Stimulated activated CD8-positive, alpha-beta memory T cell treated with anti-CD3 and anti-CD28 coated beads, Interleukin-2, amount 100 ng/mL, for 1 hour (primary cell): ENCODE measurements at places on chromosomes 13 and 19.

GRCh38 chr19:41883463-41883820 is 458 bp downstream of the ARHGEF1 start:
- DNase-seq = no peak

DNA sequence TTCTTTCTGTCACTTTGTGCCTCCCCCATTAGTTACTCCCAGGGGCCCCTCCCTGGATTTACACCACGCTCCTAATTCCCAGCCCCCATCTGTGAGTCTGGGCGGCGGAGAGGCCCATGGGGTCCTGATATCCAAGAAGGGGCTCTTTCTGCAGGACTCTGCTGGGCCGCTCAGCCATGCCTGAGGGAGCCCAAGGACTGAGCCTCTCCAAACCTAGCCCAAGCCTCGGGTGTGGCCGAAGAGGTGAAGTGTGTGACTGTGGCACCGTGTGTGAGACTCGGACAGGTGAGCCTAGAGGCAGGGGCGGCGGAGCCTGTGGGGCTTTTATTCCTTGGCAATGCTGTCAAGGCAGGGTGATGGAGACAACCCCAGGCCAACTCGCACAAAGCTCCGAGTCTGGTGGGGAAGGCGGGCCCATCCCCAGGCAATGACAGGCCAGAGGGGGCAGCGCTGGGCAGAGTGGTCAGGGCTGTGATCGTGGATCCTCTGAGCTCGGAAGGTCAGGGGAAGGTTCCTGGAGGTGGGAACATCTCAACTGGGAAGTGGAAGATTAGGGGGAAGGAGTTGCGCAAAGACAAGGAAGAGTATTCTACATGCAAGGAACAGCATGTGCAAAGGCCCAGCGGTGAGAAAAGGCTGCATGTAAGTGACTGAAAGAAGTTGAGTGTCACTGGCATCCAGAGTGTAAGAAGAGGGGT is 1.6 kb downstream of the PLEKHG2 start:
- DNase-seq = no peak

DNA sequence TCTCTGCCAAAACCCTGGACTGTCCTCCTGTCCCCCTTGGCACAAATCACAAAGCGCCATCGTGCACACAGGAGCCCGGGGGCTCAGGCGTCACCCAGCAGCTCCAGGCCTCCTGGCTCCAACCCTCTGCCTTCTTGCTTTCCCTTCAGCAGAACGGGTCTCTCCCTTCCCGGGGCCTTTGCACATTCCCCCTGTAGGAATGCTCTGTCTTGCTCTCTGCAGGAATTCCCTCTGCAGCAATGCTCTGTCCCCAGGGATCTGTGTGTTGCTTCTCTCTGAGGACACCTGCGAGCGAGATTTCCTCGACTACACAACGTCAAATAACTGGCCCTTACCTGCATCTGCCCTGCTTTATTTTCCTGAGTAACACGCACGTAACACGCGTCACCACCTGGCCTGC is 13.3 kb upstream of the RASA3 start:
- no peak for DNase-seq

DNA sequence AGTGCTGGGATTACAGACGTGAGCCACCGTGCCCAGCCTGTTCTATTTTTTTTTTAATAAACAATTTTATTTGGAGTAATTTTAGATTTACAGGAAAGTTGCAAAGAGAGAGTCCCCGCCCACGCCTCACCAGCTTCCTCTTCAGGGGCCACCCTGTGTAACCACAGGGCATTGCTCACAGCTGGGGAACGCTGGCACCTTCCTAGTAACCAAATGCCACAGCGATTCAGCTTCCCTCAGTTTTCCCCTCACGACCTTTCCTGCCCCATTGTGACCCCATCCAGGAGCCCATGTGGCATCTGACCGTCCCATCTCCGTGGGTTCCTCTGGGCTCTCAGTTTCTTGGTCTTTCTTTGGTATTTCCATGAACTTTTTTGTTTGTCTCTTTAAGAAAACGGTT is 83.9 kb downstream of the GNG7 start:
- peak; percentile 55 for DNase-seq

DNA sequence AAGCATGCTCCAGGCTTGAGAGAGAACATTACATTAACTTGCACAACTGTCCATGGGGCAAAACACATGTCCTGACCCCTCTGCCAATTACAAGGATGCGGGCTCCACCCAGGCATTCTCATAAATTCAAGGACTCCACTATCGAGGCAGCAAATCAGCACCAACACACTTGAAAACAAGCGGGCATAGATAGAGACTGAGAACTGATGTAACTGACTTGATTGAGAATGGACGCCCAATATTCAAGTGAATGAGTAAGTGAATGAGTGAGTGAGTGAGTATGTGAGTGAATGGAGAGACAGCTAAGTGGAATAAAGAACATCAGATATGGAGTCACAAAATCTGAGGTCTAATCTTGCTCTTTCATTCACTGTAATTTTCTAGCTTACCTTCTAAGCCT is 75.0 kb upstream of the VSTM2B start:
- DNase-seq = no peak

GRCh38 chr13:34383728-34384127 is 558.3 kb upstream of the NBEA start:
- no peak for DNase-seq

DNA sequence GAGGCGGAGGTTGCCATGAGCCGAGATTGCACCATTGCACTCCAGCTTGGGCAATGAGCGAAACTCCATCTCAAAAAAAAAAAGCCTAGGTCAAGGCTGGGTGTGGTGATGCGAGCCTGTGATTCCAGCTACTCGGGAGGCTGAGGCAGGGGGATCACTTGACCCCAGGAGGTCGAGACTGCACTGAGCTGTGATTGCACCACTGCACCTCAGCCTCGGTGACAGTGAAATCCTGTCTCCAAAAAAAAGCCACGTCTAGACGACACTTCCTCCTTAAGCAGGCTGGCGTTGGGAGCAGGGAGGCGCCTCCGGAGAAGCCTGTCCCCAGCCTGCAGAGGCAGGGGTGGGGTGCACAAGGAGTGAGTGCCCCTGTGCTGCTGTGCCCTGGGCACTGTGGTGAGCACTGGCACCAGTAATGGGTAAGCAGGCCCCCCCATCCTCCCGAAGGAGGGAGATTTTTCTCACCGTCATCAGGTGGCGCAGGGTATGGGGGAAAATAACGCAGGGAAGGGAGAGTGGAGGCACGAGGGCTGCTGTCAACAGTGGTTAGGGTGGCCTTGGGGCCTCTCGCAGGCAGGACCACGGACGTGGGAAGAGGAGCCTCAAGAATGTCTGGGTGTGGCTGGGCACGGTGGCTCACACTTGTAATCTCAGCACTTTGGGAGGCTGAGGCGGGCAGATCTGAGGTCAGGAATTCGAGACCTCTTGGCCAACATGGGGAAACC is 706 bp downstream of the P2RY11 start:
- DNase-seq = no peak

GRCh38 chr13:36910545-36910944 is 9.5 kb downstream of the SMAD9 start:
- no peak for DNase-seq

DNA sequence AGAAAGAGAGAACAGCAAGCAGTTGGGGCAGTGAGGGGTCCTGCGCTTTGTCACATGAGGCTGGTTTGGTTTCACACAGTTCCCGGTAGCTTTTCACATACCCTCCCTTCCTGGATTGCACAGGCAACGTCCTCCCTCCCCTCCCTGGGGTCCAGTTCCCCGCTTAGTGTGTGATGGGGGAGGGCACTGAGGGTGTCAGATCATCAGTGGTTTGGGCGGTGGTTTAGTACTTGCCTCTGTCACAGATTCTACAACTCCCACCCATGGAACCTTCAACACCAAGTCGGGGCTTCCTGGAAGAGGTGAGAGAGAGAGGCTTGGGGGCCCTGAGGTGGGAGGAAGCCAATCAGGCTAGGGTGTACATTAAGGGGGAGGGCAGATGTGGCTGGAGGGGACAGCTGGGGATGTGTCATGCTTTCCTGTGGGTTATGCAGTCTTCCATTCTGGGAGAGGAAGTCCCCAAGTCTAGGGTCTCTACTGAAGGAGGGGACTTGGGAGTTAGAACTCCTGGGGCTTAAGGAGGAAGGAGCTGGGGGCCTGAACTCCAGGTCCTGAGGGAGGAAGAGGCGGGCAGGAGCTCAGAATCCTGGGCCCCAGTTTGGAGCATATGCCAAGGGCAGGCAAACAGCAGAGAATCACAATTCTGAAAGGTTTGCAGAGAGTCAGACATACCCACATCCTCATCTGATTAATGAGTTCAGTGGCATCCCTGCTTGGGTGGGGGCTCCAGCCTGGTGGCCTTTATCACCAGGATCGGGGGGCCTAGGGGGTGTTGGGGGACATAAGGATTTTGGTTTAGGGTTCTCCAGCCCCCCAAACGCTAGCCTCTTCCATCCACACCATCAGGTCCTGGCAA is at the start of gene NKG7:
Gene NKG7 (minus strand): TSS at position 6 of the 856 bp plus-strand sequence. CDS start 119 bp downstream, outside the sequence.
- peak; percentile 66 for DNase-seq

GRCh38 chr19:32653599-32653915 is 21.4 kb downstream of the ANKRD27 start:
- DNase-seq = no peak

DNA sequence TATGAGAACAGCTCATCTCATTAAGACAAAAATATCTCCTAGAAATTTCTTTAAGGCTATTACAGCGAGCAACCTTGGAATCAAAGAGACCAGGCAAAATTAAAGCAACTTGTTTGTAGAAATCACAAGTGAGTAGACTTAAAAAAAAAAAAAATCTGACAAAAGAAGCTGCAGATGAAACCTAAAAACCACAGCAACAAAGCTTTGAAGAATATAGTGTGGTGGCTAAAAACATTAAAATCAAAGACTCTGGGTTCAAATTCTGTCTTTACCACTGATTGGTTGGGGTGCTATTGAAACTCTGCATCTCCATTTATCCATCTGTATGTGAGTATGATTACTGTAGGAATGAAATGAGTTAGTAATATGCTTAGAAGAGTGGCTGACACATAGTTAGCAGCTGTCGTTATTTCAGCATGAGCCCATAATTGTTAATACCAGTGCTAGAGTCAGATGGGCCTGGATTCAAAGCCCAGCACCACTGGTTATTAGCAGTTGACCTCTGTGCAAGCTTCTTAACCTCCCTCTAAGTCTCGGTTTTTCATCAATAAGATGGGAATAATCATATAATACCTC is 157.6 kb downstream of the FOXO1 start:
- DNase-seq = no peak

- no peak for DNase-seq
Measured at GRCh38 chr13:46598140-46598819, 45.3 kb downstream of the LRCH1 start.

GRCh38 chr19:56687031-56687430 is 15.5 kb upstream of the ZNF835 start:
- DNase-seq = no peak

DNA sequence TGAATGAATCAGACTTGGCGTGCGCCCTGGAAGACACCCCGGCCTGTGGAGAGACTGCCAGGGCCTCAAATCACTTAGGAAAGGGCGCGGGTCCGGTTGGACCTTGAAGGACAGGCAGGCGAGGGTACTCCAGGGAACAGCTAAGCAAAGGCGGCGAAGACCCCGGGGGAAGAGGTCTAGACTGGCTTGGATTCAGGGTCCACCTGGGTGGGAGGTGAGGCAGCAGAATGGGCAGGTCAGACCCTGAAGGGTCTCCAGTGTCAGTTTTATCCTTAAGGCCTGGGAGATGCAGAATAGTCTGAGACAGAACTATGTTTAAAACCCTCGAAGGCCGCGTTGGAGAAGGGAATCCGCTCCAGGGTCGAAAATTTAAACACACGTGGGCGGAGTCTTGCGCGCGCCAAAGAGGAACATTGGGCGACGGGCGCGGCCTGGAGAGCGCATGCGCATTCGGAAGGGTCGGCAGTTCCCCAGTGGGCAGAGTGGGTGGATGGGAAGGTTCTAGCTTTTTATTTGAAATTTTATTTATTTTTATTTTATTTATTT is 567 bp upstream of the SMG9 start:
- peak; percentile 62 for DNase-seq

- no peak for DNase-seq
Measured at GRCh38 chr19:1355568-1356507, 27.9 kb upstream of the NDUFS7 start.

DNA sequence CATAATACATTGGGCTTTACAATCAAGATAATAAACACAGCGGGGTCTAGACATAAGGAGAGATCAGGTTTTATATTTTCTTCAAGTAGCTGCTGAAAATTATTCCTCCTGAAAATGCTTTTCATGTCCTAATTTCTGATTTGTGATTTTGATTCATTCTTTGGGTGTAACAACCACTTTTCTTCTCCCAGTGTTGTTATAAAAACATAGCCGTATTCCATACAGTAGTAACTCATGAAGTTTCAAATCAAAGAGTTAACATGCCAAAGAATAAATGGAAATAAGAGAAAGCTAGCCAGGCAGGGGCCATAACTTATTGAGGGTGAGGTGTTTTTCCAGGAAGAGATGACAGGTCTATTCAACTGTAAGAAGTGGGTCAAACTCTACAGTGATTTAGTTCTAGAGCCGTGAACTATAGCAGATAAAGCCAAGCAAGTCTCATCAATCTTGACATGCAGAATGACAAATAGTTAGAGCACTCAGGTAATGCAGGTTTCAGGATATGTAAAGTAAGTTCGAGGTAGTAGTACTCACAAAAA is 934.4 kb upstream of the SLITRK1 start:
- DNase-seq = no peak

DNA sequence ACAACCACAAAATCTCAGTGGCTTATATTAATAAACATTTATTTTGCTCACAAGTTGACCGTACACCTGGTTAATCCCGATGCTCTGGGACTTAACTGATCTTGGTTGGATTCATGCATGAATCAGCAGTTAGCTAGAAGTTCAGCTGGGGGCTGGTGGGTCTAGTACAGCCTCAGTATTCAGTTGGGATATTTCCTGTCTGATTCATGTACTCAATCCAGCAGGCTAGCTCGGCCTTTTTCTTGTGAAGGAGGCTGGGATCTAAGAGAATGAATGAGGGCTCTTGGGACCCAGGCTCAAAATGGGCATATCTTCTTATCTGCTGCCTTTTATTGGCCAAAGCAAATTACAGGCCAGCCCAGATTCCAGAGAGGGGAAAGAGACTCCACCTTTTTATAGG is 178.8 kb downstream of the KCTD12 start:
- DNase-seq = no peak

GRCh38 chr13:46571189-46571908 is 18.4 kb downstream of the LRCH1 start:
- DNase-seq = no peak

DNA sequence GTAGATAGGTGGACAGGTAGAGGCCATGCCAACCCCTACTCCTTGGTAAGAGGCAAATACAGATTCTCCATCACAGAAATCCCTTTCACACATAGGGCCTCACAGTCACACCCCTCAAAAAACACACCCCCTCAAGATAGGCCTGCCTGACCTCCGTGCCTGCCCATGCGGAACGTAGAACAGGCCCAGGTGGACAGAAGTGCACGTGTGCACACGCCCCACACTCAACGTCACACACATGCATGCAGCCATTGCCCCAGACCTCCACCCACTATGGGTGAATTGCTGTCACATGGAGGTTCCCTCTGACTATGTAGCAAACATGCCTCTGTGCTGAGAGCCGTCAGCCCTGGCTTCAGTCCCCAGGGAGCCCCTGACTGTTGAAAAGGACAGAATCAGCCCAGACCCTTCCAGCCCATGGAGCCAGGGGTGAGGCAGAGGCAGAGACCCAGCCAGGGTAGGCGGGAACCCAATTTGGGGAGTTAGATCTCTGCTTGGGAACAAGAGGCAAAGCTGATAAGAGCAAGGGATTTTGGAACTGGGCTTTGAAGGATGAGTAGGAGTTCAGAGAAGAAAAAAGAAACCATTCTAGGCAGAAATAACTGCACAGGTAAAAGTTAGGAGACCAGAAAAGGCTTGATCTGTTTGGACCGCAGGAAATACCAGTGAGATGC is 3.1 kb downstream of the ANKRD24 start:
- no peak for DNase-seq

- no peak for DNase-seq
Measured at GRCh38 chr19:56356944-56357343, 36.4 kb downstream of the ZNF582 start.
